Nephron progenitor cell (in vitro differentiated cells): ENCODE measurements at places on chromosomes 7 and 10.

DNA sequence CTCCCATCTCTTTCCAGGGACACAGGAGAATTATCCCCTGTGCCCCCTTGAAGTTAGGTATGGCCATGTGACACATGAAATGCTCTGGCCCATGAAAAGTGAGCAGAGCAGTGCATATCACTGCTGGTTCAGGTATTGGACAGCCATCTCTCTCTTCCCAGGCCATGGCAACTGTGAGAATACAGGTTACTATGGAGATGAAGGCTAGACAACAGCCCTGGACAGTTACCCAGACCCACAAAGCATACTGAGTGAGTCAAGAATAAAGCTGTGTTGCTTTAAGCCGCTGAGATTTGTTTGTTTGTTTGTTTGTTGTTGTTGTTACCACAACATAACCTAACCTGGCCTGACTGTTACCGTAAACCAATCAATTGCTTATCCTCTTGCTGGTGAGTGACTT is 722.3 kb downstream of the KCNMA1 start:
- H3K36me3 ChIP-seq: no peaks in the 10 kb centered on the region
- DNase-seq: no peak
- peaks cover 10% of the 10 kb centered on the region for H3K27me3 ChIP-seq
- H3K4me1 ChIP-seq: peaks cover 5% of the 10 kb centered on the region

GRCh38 chr7:105596866-105597265 is 15.6 kb upstream of the EFCAB10 start:
- no peak for DNase-seq
- H3K4me3 ChIP-seq: no peak overlapping the region
- no peaks in the 10 kb centered on the region for H3K36me3 ChIP-seq
- peaks cover 11% of the 10 kb centered on the region for H3K4me1 ChIP-seq

DNA sequence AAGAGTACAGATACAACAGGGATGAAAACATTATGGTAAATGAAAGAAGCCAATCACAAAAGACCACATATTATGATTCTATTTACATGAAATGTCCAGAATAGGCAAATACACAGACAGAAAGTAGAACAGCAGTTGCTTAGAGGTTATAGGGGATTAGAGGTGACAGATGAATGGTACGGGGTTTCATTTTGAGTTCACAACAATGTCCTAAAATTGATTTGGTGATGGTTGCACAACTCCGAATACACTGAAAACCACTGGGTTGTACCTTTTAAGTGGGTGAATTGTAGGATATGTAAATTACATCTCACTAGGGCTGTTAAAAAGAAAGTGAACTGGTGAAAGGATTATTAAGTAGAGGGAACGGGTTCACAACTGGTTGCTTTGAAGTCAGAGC is 76.3 kb upstream of the MRLN start:
- H3K27me3 ChIP-seq: no peaks in the 10 kb centered on the region
- no peak for DNase-seq
- H3K4me3 ChIP-seq: no peak overlapping the region
- H3K4me1 ChIP-seq: no peaks in the 10 kb centered on the region
- H3K36me3 ChIP-seq: peaks cover 26% of the 10 kb centered on the region
- no peak overlapping the region for H3K27ac ChIP-seq

DNA sequence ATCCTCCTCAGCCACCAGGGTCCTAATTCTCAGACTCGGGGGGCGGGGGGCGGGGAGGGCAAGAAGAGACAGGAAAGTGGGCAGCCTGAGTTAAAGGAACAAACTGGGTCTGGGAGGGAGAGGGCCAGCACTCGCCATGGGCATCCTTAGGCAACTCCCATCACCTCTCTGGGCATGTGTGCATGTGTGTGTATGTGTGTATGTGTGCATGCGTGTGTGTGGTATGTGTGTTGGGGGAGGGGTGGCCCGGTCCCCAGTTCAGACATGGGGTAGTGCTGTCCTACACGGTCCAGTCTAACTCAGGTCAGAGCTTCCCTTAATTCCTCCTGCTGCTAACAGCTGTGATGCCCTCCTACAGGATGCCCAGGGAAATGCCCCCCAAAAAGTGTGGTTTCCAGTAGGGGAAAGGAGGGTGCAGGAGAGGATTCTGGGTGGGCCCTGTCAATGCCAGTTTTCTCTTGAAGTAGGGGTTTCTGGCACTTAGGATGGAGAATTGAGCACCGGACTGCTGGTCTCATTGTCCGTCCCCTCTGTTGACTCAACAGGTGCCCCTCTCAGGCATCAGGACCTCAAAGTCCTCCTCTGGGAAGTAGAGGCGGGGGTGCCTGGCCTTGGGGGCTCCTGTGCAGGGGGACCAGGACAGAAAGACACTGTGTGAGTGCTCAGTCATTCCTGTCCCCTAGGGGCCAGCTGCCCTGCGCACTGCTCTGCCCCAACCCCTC is 15.1 kb upstream of the ZMIZ1 start:
- H3K27ac ChIP-seq: no peak overlapping the region
- no peak for DNase-seq

- peaks cover 52% of the 10 kb centered on the region for H3K27me3 ChIP-seq
- no peak within 1 kb of the TSS for H3K27ac ChIP-seq
- H3K36me3 ChIP-seq: no peaks in the 10 kb centered on the region
- H3K4me3 ChIP-seq: peak within 1 kb of the TSS; percentile 60
- DNase-seq: peak; percentile 97
- H3K4me1 ChIP-seq: no peaks in the 10 kb centered on the region
These were observed at the start of gene SRRM3 for GRCh38 chr7:76201732-76202665. TSS of gene SRRM3 (plus strand) at chr7:76201896. CDS start at chr7:76235067, 33,171 bp downstream.

- H3K36me3 ChIP-seq: no peaks in the 10 kb centered on the region
- no peak overlapping the region for H3K4me3 ChIP-seq
- H3K4me1 ChIP-seq: peaks cover 6% of the 10 kb centered on the region
- H3K27me3 ChIP-seq: no peaks in the 10 kb centered on the region
- H3K27ac ChIP-seq: no peak overlapping the region
These were observed 170.1 kb downstream of the ST7 start for GRCh38 chr7:117123311-117123926.

- H3K4me3 ChIP-seq: no peak overlapping the region
- H3K4me1 ChIP-seq: peaks cover 18% of the 10 kb centered on the region
- H3K27ac ChIP-seq: no peak overlapping the region
- no peak for DNase-seq
- H3K27me3 ChIP-seq: peaks cover 3% of the 10 kb centered on the region
These were observed 18.9 kb downstream of the SGMS1 start for GRCh38 chr10:50604809-50605208.
